ENCODE measurements at places on chromosomes 1 and 21.

DNA sequence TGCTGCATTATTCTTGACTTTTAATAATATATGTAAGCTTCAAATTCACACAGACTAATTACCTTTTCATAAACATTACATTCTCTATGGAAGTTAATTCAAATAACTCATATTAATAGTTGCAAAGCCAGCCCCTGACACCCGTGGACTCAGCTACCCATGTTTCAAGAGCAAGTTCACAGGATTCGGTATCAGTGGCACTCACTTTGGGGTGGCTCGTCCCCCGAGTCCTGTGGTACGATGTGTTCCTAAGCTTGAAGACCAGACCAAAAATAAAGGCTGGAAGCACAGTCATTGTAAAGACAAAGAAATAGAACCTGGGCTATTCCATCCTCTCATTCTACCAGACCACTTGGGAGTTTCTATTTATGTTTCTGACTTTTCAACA lies 70.9 kb downstream of the ITPKB start:
- DNase-seq, result no peak

- DNase-seq, result peak; percentile 75
Measured at GRCh38 chr1:81967951-81968350, 167.2 kb downstream of the ADGRL2 start.

DNA sequence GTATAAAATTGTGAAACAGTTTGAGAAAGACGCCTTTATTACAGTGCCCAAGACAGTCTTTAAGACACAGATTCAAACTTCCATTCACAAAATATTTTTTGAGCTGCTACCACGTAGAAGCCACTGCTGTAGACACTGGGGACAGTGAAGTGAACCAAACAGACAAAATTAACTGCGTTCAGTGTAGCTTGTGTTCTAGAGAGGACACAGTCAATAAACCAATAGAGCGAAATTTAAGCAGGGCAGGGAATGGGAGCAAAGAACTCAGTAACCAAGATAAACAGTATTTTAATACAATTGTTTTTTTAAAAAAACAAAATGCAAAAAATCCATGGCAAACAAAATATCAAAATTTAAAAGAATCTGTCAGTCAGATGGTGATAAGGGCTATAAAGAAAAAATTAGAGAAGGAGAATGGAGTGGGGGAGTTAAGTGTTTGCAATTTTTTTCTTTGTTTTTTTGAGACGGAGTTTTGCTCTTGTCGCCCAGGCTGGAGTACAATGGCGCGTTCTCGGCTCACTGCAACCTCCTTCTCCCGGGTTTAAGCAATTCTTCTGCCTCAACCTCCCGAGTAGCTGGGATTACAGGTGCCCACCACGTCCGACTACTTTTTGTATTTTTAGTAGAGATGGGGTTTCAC lies 719 bp upstream of the PARS2 start:
- DNase-seq, result no peak

GRCh38 chr1:153679337-153680119 lies 1.0 kb downstream of the NPR1 start:
- no peak for DNase-seq
